AG04449 (cell line): ENCODE measurements at places on chromosomes 16 and 17.

- DNase-seq: no peak
Observed at GRCh38 chr16:14296663-14297062, 225.5 kb downstream of the MRTFB start.

DNA sequence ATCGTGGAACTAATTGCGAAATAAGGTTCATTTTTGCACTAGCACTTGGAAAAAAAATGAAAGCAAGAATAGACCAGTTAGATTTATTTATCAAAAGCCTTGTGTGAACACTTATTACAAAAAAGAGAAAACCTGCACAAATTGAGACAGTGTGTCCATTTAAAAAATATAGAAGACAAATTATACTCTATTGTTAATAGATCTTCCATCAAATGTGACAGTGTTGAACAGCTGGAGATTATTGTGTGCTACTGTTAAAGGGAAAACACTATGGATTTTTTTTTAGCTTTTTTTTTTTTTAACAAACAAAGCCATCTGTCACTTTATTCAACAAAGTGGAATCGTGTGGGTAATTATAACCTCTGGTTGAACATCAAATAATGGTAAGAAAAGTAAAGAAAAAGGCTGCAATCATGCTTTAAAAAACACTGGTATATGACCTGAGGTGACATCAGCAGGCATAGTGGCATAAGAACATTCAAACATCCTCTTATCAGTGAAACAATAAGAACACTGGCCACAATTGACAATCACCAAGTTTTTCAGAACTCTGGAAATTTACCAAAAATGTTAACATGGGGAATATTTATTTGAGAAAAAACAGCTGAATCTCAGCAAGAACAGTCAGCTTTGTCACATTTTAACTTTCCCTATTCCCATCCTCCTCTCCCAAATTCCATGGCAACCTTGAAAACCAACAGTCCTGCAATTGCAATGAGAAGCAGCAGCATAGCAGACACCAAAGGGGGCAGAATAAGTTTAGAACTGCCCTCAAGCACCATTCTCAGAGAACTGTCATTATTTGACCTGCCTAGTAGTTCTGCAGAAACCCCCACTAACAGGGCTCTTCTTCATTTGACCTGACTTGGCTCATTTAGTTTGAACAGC, 442.3 kb upstream of the MON1B start:
- no peak for DNase-seq

- DNase-seq: no peak
Observed at GRCh38 chr17:55424893-55425540, 3.4 kb upstream of the MMD start.

DNA sequence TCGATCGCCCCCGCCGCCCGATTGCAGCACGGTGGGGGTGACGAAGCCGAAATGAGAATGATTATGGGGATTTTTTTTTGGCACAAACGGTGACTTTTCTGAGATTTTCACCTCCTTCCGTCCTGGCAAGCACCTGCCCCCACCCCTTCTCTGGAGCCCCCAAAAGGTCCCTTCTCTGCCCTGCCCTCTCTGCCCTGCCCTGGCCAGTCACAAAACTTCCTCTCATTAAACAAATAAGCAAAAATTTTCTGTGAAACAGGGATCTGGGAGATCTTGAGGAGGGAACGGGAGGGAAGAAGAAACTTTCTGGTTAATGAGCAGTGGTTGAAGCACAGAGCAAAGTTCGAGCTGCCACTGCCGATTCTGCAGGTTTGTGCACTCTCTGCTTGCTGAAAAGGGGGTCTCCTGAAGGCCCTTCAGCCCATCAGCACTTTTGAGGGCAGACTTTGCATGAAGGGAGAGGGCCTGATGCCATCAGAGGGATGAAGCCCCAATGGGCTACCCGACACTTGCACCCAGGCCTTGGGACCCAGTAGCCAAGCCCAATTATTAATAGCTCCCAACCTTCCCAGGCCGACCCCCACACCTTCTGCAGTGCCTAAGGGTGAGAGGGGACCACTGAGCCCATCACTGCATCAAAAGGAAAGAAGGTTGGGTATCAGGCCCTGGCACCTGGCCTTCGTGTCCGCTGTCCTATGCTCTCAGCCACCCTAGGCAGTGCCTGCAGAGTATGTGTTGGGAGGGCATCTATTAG, 1.0 kb upstream of the HOXB8 start:
- no peak for DNase-seq

- DNase-seq: no peak
Observed at GRCh38 chr17:10894220-10894619, 56.3 kb upstream of the PIRT start.

- no peak for DNase-seq
Observed at GRCh38 chr17:909642-910323, 69.8 kb downstream of the NXN start.
